ENCODE measurements at places on chromosomes 12 and 14.

DNA sequence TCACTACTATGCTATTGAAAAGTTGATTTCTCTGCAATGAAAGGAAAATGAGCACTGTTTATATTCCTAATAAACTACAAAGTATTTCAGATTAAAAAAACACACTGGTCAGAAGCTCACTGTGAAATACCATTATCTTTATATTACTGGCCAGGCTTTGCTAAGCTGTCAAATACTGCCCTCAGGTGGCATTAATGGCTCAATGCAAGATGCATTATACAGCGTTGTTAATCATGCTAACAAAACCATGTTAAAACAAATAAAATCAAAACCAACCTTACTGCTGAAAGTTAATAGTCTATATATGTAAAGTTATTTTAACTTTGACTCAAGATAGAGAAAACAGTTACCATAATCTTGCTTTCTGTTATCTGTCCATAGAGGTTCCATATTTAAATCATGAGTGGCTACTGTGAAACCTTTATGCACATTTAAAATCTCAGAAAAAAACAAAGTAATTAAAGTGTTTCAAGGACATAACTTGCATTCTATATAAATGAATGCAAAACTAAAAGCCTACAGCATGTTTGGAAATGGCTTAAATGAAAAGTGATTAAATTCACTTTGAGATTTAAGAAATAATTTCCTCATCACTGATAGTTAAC, 121.7 kb downstream of the RALGAPA1 start:
- DNase-seq: peak; percentile 14

DNA sequence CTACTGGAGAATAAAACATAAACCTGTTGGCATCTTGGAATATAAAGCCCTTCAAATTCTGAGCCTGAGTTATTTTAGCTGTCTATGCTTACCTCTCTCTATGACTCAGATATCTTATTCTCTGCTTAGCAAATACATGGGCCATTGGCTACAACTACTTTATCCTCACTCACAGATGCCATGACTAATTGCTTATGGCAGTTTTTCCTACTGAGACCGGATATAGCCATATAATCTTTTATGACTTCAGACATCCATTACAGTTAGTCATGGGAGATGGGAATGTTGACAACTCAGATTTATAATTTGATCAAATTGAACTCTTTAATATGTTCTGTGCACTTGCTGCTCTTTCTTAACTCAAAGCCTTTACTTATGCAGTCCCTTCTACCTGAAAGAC, 502.4 kb upstream of the ATP2B1 start:
- DNase-seq: no peak

DNA sequence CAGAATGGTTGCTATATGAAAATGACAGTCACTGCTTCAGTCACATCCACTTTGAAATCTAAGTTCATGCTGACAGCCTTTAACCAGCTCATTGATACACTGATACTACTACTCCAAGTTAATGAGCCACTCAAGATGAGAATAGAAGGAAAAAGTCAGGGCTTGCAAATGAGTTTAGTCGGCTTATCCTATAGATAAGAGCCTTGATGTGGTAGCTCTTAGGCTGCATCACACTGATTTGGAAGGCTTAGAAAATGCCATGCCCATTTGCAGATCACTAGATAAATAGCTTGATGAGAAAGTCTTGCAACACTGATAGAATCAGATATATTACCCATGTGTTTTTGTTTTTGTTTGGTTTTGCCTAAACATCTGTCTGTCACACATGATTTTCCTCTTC, 251.4 kb upstream of the ATXN7L3B start:
- no peak for DNase-seq

- DNase-seq: no peak
These were observed 56.2 kb downstream of the FNTB start for GRCh38 chr14:65042731-65043372.

GRCh38 chr12:50082644-50083043, 2.5 kb upstream of the SMARCD1 start:
- no peak for DNase-seq

- DNase-seq: no peak
These were observed 335.1 kb downstream of the MED13L start for GRCh38 chr12:115942346-115942745.

DNA sequence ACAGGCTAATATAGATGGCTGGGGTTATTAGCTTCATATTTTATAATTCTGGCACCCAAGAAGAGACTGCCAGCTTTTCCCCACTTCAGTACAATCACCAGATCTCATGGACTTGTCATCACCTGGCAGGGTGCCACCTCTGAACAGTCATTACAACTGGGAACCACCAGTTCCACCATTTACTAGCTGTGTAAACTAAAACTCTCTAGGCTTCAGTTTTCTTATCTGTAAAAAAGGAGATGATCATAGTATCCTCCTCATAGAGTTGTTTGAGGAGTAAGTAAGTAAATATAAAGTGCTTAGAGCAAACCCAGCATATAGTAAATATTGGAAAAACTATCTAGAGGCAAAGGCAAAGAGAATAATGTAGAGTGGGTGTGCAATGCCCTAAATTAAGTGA, 19.3 kb downstream of the CPNE8 start:
- DNase-seq: peak; percentile 20

DNA sequence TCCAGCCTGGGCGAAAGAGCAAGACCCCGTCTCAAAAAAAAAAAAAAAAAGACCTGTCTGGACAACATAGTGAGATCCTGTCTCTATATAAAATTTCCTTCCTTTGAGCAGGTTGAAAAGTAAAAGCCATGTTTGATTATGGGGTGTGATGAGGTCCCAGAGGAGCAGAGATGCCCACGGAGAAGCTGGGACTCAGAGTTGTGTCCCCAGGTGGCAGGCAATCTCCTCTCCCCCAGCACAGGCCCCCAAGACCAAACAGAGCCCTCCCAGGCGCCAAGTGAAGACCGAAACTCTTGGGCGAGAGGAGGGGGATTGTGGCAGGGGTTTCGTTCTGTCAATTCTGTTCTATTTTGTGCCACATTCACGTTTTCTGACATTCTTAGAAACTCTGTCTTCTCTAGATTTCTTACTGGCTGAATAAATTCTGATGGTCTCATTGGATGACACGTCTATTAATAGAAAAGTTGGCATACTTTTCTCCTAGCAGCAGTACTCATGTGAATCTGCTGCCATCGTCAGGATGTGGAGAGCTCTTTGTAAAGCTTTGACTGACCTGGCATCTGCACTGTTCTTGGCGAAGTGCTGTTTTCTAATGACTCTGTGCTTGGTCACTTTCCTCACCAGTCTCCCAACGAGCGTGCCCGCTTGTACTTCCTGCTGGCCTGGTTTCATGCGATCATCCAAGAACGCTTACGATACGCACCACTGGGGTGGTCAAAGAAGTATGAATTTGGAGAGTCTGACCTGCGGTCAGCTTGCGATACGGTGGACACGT, 43.4 kb downstream of the HSP90AA1 start:
- DNase-seq: no peak

- no peak for DNase-seq
These were observed 61.4 kb downstream of the LMNTD1 start for GRCh38 chr12:25491396-25492325.

GRCh38 chr14:79602045-79602444, 609.3 kb downstream of the DIO2 start:
- no peak for DNase-seq

DNA sequence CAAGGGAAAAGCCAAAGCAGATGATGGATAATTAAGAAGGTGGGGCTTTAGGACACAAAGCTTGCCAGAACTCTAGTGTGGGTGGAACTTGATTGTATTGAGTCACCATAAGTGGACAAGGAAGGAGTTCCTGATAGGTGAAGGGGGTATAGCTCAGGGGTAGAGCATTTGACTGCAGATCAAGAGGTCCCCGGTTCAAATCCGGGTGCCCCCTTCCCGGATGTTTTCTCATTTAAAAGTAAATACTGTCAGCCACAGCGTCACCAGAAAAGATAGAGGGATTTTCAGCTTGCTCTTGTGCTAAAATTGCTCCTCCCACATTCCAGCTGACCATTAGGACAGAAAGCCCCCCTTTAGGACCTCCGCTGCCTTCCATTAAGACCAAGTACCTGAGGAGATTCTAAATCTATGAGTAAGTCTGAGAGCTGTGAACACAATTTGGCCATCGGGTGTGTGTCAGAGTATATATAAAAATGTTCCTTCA, 36.6 kb downstream of the DCAF4 start:
- DNase-seq: no peak

DNA sequence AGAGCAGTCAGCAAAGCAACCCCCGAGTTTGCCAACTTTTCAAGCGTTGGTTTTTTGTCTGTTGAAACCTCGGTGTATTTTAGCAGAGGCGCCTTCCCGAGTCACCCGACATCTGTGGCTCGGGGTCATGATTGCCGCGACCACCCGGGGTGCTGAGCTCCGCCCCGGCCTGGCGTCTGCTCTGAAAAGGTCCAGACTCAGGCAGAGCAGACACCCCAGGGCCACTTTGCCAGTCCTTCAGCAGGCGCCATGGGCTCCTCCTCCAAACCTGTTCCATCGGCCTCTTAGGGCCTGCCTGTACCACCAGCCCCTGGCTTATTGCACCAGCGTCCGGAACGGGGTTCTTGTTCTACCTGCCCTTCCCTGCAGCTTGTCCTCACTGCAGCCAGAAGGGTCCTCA, 19.1 kb downstream of the ANKRD9 start:
- no peak for DNase-seq

DNA sequence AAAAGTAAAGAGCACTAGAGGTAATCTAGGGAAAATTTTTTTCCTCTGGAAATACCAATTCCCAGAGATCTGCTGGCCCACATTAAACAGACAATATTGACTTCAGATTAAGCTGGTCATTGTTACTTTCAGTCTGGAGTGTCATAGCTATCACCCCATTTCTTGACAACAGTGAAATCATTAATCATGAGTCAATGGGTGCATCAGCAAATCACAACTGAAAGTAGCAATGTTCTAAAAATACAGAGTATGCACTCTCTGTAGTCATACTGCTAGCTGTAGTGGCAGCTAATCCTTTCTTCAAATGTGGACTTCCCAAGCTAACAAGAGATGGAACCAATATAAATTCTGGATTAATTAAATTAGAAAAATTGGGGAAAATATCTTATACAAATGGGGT, 129.9 kb downstream of the CPNE8 start:
- no peak for DNase-seq

GRCh38 chr12:93318720-93319522, 58.8 kb upstream of the NUDT4 start:
- no peak for DNase-seq

- peak; percentile 4 for DNase-seq
These were observed 65.1 kb upstream of the GPHB5 start for GRCh38 chr14:63383776-63384367.

- DNase-seq: no peak
These were observed 618 bp upstream of the PGAM5 start for GRCh38 chr12:132710043-132710404.

GRCh38 chr12:65881348-65881961, 57.2 kb downstream of the HMGA2 start:
- DNase-seq: no peak

GRCh38 chr12:98595243-98595988, 1.9 kb downstream of the SLC25A3 start:
- DNase-seq: peak; percentile 11

GRCh38 chr12:95463050-95463449, 10.9 kb upstream of the METAP2 start:
- DNase-seq: no peak

DNA sequence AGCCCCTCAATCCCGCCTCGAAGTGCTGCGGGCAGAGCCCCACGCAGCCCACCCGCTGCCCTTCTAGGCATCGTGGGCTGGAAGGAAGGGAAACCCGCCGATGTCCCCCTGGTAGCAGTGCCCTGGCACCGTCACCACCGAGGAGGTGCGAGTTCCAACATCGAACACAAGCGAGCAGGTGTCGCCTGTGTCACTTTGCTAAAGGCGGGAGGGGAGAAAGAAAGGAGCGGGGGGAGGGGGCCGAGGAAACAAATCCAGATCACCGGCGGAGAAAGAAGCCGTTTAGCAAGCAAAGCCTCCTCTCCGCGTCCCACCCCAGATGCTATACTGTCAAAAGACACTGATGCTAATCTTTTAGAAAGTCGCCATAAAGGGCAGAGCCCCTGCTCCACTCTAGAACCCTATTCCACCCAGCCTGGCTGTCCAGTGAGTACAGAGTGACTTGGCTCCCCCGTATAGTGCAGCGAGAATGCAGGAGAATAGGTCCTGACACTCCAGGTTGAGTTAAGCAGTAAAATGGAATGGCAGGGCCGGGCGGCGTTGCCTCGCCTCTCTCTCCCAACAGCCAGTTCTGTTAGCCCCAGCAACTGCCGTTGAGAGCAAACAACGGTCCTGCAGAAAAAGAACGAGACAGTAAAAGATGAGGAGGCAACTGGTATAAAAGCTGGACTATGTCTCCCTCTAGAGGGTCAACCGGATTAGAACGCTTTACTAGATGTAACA, 67.9 kb upstream of the USP15 start:
- peak; percentile 33 for DNase-seq

GRCh38 chr12:123512838-123513665, 20.5 kb downstream of the RILPL1 start:
- no peak for DNase-seq

DNA sequence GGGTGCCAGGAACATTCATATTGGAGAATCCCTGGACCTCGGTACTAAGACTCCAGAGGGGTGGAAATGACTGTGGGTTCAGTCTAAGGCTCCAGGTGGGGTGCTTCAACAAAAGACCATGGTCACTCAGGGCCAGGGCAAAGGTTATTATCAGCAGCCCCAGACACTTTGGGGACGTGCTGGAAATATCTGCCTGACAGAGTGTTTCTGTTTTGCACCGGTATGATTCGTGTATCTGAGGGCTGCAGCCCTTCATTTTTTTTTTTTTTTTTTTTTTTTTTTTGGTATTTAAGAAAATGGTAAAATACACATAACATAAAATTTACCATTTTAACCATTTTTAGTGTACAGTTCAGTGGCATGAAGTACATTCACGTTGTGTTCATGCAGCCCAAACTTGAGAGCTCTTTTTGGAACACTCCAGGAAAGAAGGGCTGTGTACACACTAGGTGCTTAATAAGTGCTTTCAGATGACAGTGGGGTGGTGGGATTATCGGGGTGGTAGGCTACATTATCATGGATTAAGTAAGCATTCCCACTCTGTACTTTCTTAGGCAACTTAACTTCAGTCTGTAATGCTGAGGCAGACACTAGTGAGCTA, 120.3 kb downstream of the CHST11 start:
- DNase-seq: no peak

GRCh38 chr12:50985322-50985721, 33.0 kb downstream of the HIGD1C start:
- no peak for DNase-seq

- DNase-seq: no peak
These were observed 302 bp downstream of the CCDC38 start for GRCh38 chr12:95942101-95942523.

GRCh38 chr12:6873094-6874014, at the start of gene SPSB2:
TSS of gene SPSB2 (minus strand) at chr12:6873303. CDS start at chr12:6872901, 402 bp downstream.
- peak; percentile 99 for DNase-seq

Data from stimulated activated CD4-positive, alpha-beta T cell treated with anti-CD3 and anti-CD28 coated beads, Interleukin-4, amount 100 ng/mL, for 48 hours (primary cell).